Activated naive CD8-positive, alpha-beta T cell treated with anti-CD3 and anti-CD28 coated beads, Interleukin-2, amount 50 U/mL, for 24 hours (primary cell): ENCODE measurements at places on chromosomes 4 and X.

GRCh38 chr4:38529189-38530115 lies 134.5 kb upstream of the KLF3 start:
- H3K27me3 ChIP-seq: no peaks in the 10 kb centered on the region
- peak; percentile 33 for DNase-seq
- H3K4me3 ChIP-seq: no peak overlapping the region
- peak overlapping the region; percentile 69 for H3K27ac ChIP-seq

DNA sequence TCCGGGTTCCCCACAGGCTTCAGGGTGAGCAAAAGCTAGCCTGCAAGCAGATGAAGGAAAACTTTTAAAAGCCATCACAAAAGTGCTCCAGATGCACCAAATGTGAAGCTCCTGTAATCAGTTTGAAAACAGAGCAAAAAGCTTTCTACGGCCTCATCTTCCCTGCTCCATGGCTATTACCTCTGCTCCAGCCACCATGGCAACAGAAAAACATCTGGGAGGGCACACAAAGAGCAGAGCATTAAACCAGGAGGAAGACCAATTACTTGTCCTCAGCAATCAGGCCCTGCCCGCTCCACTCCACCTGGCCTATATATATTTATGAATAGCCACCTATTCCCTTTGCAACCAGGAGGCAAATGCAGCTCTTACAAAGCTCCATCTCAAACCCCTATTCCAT lies 33.6 kb downstream of the TMEM154 start:
- H3K36me3 ChIP-seq: peaks cover 5% of the 10 kb centered on the region
- no peak for DNase-seq
- H3K27ac ChIP-seq: no peak overlapping the region
- peaks cover 20% of the 10 kb centered on the region for H3K4me1 ChIP-seq
- H3K27me3 ChIP-seq: no peaks in the 10 kb centered on the region
- H3K4me3 ChIP-seq: no peak overlapping the region

DNA sequence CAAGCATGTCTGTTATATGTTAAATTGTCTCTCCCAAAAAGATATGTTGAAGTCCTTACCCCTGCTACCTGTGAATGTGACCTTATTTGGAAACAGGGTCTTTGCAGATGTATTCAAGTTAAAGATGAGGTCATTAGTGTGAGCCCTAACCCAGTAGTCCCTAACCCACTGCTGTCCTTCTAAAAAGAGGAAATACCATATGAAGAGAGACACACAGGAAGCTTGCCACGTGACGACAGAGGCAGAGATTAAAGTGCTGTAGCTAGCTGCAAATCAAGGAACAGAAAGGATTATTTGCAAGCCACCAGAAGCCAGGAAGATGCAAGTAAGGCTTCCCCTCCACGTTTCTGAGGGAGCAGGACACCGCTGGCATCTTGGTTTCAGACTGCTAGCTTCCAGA lies 150.1 kb downstream of the HNRNPD start:
- H3K27me3 ChIP-seq: peaks cover 3% of the 10 kb centered on the region
- H3K36me3 ChIP-seq: no peaks in the 10 kb centered on the region
- H3K4me1 ChIP-seq: peaks cover 8% of the 10 kb centered on the region
- H3K27ac ChIP-seq: no peak overlapping the region

DNA sequence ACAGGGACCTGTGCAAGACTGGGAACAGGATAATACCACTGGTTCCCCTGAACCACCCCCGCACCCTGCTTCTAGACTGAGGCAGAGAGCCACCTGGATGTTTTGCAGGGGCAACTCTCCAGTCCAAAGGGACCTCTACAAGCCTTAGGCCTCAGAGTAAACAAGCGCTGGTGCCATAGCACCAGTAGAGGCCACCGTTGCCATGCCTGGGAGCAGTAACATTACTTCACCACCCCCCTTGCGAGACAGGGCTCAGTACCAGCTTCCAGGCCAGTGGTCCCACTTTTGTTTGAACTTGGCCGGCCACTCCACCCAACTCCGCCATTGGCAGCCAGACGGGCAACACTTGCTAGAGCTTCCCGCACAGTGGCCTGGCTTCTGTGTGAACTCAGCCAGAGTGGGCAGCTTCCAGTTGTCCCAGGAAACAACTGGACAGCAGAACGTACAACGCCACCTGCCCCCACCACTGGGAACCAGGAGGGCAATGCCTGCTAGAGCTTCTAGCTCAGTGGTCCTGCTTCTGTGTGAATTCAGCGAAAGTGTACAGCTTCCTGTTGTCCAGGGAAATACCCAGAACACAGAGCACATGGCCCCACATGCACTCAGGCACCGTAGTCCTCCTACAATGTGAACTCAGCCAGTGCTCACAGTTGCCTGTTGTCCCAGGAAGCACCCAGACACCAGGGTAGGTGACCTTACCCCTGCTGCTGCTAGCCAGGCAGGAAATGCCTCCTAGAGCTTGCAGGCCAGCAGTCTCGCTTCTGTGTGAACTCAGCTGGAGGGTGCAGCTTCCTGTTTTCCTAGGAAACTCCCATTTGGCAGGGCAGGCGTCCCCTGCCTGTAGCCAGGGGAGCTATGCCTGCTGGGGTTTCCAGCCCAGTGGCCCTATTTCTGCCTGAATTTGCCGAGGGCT lies 39.9 kb upstream of the PCDH19 start:
- H3K4me1 ChIP-seq: no peaks in the 10 kb centered on the region
- no peak overlapping the region for H3K4me3 ChIP-seq

DNA sequence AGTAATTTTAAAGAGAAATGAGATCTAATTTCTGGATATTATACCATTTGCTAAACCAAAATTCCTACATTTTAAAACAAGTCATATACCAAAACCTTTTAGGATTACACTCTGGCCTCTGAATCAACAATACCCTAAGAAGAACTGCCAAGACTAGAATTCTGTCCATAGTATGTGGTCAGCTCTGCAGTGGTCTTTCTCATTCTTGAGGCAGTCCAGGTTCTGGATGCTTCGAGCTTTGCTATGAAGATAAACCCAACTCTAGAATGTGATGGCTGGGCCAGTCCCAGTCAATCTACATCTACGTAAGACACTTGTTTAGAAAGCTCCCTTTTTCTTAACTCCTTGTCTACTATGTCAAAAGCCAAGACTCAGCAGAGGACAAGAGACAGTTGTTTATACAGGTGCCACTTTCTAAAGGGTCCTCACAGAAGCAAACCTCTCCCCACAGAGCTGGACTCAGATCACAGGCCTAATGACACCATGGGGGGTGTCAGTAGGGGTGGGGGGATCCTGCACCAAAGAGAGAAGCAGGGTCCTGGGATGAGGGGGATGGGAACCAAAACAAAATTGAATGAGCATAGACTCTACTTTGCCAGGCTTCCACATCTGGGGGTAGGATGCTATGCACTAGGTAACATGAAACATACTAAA lies 63.2 kb downstream of the SH3RF1 start:
- no peak overlapping the region for H3K27ac ChIP-seq
- no peak for DNase-seq
- peaks cover 4% of the 10 kb centered on the region for H3K4me1 ChIP-seq

- no peak overlapping the region for H3K27ac ChIP-seq
- no peaks in the 10 kb centered on the region for H3K27me3 ChIP-seq
- peaks cover 16% of the 10 kb centered on the region for H3K36me3 ChIP-seq
- no peak for DNase-seq
- no peaks in the 10 kb centered on the region for H3K4me1 ChIP-seq
- H3K4me3 ChIP-seq: no peak overlapping the region
Observed at GRCh38 chr4:53189011-53189410, 176.8 kb downstream of the SCFD2 start.

- no peaks in the 10 kb centered on the region for H3K27me3 ChIP-seq
- no peak overlapping the region for H3K27ac ChIP-seq
- no peak overlapping the region for H3K4me3 ChIP-seq
- H3K4me1 ChIP-seq: no peaks in the 10 kb centered on the region
Observed at GRCh38 chr4:2451821-2452785, 16.8 kb upstream of the RNF4 start.

DNA sequence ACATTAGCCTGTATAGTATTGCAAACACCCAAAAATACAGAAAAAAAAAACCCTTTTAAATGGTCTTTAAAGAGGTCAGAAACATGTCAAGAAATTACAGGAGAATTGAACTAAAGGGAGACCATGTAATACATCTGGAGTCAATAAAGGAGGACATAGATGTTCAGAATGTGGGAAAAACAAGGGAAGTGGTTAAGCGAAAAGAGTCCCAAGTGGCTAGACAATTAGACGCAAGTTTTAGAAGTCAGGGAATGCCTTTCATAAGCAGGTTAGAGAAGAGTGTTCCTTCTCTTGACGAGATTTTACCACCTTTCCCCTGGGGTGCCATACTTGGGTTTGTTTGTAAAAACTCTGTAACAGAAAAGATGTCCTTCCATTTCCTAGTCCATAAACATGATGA lies 7.8 kb downstream of the LNX1 start:
- H3K4me3 ChIP-seq: no peak overlapping the region
- no peak for DNase-seq
- no peaks in the 10 kb centered on the region for H3K36me3 ChIP-seq
- no peak overlapping the region for H3K27ac ChIP-seq

GRCh38 chr4:69930768-69931167 lies at the start of gene CSN1S1:
TSS of gene CSN1S1 (plus strand) at chr4:69931068. CDS start at chr4:69932556, 1,488 bp downstream.
- H3K27me3 ChIP-seq: no peaks in the 10 kb centered on the region
- DNase-seq: no peak
- no peak within 1 kb of the TSS for H3K4me3 ChIP-seq

DNA sequence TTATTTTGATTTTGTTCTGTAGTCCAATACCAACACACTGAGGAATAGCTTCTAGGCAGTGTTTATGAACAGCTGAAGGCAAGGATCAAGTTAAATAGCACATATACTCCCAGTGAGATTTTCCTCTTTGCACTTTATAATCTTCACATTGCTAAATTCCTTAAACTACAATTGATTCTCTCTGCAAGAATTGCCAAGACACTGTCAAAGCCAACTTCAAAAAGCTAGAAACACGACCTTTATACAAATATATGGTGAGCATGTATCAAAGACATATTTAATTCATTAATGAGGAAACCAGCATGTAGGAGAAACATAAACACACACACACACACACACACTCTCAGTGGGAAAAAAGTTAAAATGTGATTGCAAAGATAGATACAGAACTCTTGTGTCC lies 86.4 kb upstream of the FAM9C start:
- no peaks in the 10 kb centered on the region for H3K36me3 ChIP-seq
- H3K4me3 ChIP-seq: no peak overlapping the region
- peaks cover 36% of the 10 kb centered on the region for H3K4me1 ChIP-seq

DNA sequence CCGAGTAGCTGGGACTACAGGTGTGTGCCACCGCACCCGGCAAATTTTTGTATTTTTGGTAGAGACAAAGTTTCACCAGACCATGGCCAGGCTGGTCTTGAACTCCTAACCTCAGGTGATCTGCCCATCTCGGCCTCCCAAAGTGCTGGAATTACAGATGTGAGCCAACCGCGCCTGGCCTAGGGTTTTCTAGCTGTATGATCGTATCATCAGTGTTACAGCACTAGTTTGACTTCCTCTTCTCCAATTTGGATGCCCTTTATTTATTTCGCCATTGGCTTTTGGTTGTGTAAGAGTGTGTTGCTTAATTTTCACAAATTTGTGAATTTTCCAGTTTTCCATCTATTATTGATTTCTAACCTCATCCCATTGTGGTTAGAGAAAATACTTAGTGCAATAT lies 5.2 kb downstream of the TKTL1 start:
- H3K27me3 ChIP-seq: peaks cover 3% of the 10 kb centered on the region
- DNase-seq: no peak
- H3K4me1 ChIP-seq: peaks cover 14% of the 10 kb centered on the region
- no peak overlapping the region for H3K4me3 ChIP-seq
- no peaks in the 10 kb centered on the region for H3K36me3 ChIP-seq

DNA sequence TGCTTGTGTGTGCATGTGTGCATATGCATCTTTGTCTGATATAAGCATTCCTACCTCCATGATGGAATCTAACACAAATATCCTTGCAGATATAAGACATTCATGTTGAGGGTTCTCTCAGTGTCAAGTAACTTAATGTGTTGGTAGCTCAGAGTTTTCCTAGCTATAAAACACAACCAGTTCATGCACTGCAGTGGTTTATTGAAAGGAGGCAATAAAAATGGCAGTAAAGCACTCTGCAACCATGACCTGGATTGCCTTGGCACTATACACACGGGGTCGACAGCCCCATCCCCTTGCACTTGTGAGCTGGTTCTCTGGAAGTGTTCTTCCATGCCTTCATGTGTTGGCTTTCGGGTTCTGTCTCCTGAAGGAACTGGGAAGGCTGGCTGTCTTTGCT lies 38.9 kb downstream of the GPC4 start:
- no peak for DNase-seq
- no peak overlapping the region for H3K27ac ChIP-seq

DNA sequence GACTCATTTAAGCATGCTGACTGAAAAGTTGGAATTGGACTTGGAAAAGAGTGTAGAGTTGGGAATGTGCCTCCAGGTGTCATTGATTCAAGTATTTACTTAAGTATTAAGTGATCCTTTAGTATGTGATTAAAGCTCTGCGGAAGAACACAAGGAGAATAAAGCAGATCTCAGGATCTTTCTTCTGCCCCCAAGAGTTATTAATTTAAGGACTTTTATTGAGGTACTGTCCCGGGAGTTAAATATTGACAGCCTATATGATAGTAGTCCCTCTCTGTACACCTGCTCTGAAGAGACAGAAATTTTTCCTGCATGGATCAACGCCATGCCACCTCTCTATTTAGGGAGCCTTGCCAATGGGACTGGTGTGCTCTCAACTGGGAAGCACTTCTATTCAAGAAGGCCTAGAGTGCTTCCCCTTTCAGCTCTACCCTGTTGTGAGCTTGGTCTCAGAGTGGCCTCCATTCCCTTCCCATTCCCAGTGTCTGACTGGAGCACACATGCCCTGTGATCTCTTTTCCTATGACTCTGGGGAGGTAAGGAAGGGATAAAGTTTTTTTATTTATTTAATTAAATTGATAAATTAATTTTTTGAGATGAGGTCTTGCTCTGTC lies 75.9 kb downstream of the SHISA3 start:
- H3K4me1 ChIP-seq: no peaks in the 10 kb centered on the region
- H3K36me3 ChIP-seq: peaks cover 9% of the 10 kb centered on the region
- no peak for DNase-seq
- no peak overlapping the region for H3K27ac ChIP-seq
- H3K4me3 ChIP-seq: no peak overlapping the region

GRCh38 chr4:38920186-38920585 lies 52.6 kb downstream of the FAM114A1 start:
- no peaks in the 10 kb centered on the region for H3K27me3 ChIP-seq
- H3K4me1 ChIP-seq: peaks cover under 1% of the 10 kb centered on the region
- H3K36me3 ChIP-seq: no peaks in the 10 kb centered on the region
- no peak for DNase-seq
- no peak overlapping the region for H3K27ac ChIP-seq

DNA sequence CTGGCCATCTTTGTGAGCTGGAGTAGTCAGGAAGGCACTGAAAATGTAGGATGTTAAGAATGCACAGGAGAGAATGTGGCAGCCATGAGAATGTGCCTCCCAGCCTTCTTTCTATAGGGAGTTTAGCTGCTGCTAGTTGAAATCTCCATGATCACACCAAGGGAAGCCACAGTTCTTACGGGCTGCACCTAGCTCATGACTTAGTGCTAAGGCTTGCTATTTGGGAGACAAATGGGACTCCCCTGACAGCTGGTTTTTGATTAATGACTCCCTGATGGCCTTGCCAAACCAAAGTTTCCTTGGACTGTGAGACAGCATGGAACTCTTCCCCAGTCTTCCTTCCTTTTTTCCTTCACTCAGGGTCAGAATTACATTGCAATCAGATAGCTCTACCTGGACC lies 9.2 kb downstream of the CTSO start:
- no peak overlapping the region for H3K27ac ChIP-seq
- peaks cover 5% of the 10 kb centered on the region for H3K36me3 ChIP-seq
- H3K4me3 ChIP-seq: no peak overlapping the region
